Activated CD8-positive, alpha-beta T cell treated with anti-CD3 and anti-CD28 coated beads, Interleukin-2, amount 10 ng/mL, durations not matched to agents 7 days and 5 days (primary cell): ENCODE measurements at places on chromosomes 5 and 9. TPM values are rescaled to one million over a fixed set of nuclear protein-coding genes. Genes with fewer than 3 reads are reported as not detected.

OR1Q1 gene
- total RNA-seq, result not detected

MED22 gene
- total RNA-seq, result 29.6 TPM

SRP19 gene
- total RNA-seq, result 51.2 TPM

GMCL2 gene
- not detected for total RNA-seq

OTULINL gene
- 68.3 TPM for total RNA-seq

CYLC2 gene
- not detected for total RNA-seq

ANXA2R gene
- 28.0 TPM for total RNA-seq

MTAP gene
- total RNA-seq, result 68.2 TPM

MYO10 gene
- total RNA-seq, result not detected

GADD45G gene
- 7.7 TPM for total RNA-seq

SHROOM1 gene
- total RNA-seq, result 3.3 TPM

LRRTM2 gene
- 0.26 TPM for total RNA-seq

IFNA21 gene
- total RNA-seq, result not detected

DNA sequence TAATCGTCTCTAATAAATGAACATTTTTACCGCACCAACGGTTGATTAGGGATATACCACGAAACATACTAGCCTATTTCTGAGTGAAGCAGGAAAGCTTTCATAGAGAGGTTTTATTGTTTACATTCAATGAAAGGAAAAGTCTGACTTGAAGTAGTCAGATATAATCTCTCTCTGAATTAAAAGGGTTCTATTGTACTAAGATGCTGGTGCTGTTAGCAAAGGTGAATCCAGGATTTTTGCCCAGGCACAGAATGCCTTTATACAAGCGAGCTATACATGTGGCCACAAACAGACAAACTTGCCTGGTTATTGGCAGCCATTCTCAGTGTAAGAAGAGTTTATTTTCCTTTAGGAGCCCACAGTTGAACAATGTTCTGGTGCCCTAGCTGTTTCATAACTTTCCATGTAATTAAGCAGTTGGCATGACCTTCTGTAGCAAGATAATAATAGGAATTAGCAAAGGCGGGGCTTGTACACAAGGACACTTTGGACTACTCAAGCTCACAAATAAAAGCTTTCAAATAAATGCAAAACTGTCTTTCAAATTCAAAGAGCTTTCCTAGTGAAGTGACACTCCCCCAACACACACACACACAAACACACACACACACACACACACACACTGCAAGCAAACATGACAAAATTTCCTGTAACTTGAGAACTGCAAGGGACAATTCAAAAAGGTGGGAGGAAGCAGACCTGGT is 198.7 kb upstream of the MAP3K1 start:
- DNase-seq, result no peak

- no peak for DNase-seq
These were observed 395.7 kb downstream of the TLE1 start for GRCh38 chr9:81293651-81294050.

- DNase-seq, result no peak
These were observed 169.7 kb upstream of the CD180 start for GRCh38 chr5:67366276-67366675.

DNA sequence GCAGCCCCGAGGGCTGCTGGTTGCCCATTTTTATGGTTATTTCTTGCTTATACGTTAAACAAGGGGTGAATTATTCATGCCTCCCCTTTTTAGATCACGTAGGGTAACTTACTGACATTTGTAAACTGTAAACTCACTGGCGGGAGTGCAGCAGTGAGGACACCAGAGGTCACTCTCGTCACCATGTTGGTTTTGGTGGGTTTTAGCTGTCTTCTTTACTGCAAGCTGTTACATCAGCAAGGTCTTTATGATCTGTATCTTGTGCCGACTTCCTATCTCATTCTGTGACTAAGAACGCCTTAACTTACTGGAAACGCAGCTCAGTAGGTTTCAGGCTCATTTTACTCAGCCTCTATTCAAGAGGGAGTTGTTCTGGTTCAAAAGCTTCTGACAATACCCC is 155.0 kb upstream of the PRDM9 start:
- no peak for DNase-seq

- no peak for DNase-seq
These were observed 12.7 kb downstream of the CSF2 start for GRCh38 chr5:132086277-132086794.

- no peak for DNase-seq
These were observed 551.9 kb upstream of the DMAC1 start for GRCh38 chr9:8351436-8351835.

DNA sequence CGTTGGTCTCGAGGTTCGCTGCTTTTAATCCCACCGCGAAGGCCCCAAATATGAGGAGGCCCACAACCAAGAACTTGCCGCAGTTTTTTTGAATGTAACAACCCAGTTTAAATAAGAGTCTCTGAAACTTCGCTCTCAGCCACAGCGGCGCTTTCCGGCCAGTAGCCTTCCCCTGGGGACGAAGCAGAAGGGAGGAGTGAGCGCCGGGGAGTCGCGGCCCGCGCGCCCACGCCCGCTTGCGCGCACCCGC is 10.4 kb downstream of the PTCH1 start:
- peak; percentile 31 for DNase-seq

DNA sequence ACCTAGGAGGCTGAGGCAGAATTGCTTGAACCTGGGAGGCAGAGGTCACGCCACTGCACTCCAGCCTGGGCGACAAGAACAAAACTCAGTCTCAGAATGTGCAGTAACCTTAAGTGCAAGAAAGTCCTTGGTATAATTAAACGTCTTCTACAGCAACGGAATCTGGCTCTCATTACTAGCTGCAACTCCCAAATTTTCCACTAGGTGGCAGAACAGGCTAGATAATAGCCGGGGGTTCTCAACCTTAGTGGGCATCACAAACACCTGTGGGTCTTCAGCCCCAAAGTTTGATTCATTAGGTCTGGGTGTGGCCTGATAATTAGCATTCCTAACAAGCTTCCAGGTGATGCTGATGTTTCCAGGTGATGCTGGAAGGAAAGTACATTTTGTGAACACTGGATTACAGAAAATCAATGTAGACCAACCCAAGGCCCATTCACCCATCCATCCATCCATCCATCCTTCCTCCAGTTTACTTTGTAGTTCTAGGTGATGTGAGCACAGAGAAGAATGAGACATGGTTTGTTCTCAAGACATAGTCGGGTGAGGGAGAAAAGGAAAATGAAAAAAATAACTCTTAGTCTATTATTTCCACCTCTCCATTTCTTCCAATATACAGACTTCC is 37.3 kb downstream of the FBXW2 start:
- DNase-seq, result peak; percentile 77

DNA sequence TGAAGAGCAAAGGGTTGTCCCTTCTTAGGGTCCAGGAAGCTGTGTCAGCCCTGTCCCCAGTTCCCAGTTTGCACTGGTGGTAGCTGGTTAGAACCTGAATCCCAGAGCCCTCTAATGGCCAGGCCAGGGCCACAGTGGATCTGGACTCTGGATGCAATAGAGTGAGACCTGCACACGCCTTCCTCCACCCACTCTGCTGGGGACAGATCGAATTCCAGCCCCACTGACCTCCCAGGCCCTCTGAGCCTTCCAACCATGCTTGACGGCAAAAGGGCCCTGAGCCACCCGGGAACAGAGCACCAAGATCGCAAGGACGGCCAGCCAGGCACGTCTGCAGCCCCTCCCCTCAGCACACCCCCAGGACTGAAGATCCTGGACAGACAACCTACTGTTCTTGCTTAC is 23.7 kb downstream of the NAIF1 start:
- DNase-seq, result no peak

- DNase-seq, result peak; percentile 45
These were observed 1.5 kb downstream of the KLF9 start for GRCh38 chr9:70412832-70413463.

DNA sequence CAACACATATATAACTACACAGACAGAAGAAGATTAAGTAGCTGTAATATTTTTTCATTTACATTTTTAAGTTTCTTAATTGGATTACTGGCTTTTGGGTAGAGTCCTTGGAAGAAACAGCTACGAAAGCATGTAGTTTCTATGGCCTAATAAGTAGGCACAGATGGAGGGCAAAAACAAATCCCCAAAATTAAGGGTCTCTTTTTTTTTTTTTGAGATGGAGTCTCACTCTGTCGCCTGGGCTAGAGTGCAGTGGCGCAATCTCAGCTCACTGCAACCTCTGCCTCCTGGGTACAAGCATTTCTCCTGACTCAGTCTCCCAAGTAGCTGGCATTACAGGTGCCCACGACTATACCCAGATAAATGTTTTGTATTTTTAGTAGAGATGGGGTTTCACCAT is 27.1 kb upstream of the MTMR12 start:
- DNase-seq, result no peak

- no peak for DNase-seq
These were observed 107.3 kb upstream of the ALDH1B1 start for GRCh38 chr9:38285236-38285635.

GRCh38 chr5:163995206-163995605 is 489.8 kb downstream of the MAT2B start:
- DNase-seq, result no peak

- no peak for DNase-seq
These were observed 347 bp upstream of the OLFML2A start for GRCh38 chr9:124776618-124776953.

- no peak for DNase-seq
These were observed 4.4 kb upstream of the C9orf153 start for GRCh38 chr9:86263876-86264275.

DNA sequence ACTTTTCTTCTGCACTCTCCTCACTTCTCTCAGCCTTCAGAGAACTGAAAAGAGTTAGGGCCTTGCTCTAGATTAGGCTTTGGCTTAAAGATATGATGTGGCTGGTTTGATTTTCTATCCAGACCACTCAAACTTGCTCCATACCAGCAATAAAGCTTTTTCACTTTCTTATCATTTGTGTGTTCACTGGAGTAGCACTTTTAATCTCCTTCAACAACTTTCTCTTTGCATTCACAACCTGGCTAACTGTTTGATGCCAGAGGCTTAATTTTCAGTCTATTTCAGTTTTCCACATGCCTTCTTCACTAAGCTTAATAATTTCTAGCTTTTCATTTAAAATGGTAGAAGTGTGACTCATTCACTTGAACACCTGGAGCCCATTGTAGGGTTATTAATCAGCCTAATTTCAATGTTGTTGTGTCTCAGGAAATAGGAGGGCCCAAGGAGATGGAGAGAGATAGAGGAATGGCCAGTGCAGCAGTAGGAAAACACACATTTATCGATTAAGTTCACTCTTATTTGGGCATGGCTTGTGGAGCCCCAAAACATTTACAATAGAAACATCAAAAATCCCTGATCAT is 5.9 kb downstream of the ATPSCKMT start:
- DNase-seq, result no peak

GRCh38 chr5:79235261-79235633 is 684 bp upstream of the JMY start:
- no peak for DNase-seq

DNA sequence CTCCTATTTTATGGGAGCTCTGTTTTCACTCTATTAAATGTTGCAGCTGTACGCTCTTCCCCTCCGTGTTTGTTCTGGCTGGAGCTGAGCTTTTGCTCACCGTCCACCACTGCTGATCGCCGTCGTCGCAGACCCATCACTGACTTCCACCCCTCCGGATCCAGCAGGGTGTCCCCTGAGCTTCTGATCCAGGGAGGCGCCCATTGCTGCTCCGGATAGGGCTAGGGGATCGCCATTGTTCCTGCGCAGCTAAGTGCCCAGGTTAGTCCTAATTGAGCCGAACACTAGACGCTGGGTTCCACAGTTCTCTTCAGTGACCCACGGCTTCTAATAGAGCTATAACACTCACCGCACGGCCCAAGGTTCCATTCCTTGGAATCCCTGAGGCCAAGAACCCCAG is 96.2 kb upstream of the PRDM9 start:
- DNase-seq, result no peak

- DNase-seq, result no peak
These were observed 23.4 kb downstream of the NKD2 start for GRCh38 chr5:1032011-1032410.

- DNase-seq, result no peak
These were observed 17.0 kb upstream of the F2RL1 start for GRCh38 chr5:76801803-76802195.

GRCh38 chr9:129673602-129674001 is 8.2 kb downstream of the PRRX2 start:
- DNase-seq, result no peak

GRCh38 chr9:114431770-114432169 is 44.0 kb upstream of the AKNA start:
- no peak for DNase-seq

DNA sequence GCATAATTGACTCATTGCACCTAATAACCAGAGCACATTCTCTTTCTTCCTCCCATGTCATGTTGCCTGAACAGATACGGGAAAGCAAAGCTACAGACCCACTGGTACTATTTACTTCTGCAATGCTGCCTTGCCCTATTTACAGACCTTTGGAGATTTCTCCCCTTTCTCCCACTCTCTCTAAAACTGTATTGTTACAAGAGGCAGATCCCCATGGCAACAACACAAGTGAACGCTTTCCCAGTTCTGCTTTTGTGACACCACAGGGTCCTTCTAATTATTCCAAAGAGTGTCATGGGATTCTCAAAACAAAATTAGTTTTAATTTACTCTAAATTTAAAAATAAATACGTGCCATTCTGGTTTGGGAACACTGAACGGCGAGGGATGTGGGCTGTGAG is 104.7 kb downstream of the KCTD16 start:
- no peak for DNase-seq

DNA sequence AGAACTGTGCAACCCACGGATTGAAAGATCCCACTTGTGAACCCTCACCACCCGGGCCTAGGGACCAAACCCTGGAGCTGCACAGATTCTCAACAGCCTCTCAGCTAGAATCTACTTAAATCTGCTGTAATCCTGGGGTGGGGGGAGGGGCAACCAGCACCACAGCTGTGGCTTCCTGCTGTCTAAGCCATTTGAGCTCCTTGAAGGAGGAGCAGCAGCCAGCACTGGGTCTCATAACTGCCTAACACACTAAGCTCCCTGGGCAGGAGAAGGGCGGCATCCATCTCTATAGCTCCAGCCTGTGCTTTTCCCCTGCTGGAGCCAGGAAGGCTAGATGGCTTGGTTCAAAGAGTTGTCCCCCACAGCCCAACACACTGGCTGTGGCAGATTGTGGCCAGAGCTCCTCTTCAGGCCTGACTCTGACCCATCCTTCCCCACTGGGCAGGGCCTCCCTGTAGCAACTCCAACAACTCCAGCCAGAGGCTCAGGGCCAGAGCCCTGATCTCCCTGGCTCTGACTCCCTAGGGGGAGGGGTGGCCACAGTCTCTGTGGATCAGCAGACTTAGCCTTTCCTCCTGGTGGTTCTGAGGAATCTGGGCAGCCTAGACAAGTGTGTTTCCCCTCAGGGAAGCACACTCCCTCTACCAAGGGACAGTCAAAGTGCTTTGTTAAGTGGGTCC is 72.0 kb upstream of the C9orf72 start:
- DNase-seq, result no peak

GRCh38 chr9:91297306-91297705 is 64.4 kb downstream of the AUH start:
- no peak for DNase-seq
